ENCODE measurements at places on chromosomes 12 and 14. TPM values are rescaled to one million over a fixed set of nuclear protein-coding genes. Genes with fewer than 3 reads are reported as not detected.

- ATAC-seq: no peak
Measured at GRCh38 chr12:43516045-43516444, 36.0 kb downstream of the ADAMTS20 start.

DNA sequence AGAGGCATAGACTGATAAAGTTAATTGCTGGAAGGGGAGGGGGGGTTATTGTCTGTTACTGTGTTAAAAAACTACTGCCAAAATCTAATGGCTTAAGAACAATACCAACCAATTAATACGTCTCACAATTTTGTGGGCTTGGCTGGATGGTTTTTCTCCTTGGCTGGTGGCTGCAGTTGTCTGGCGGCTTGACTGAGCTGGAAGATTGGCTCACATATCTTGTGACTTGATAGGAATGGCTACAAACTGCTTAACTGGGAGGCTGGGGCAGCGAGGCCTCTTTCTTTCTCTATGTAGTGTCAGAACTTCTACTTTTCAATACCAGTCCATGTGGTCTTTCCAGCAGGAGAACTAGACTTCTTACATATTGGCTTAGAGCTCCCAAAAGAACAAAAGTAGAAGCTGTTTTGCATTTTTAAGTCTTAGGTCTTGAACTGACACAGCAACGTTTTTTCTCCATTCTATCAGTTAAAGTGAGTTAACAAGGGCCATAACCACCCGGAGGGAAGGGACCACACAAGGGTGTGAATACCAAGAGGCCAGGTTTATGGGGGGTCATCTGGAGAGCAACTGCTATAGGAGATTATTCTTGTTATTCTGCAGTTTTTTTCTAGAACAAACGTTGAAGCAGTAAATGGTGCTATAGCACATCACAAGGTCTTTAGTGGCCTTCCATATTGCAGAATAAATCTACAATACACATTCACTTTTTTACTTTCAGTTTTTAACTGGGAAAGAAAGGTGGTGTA is 46.9 kb downstream of the ZDHHC17 start:
- ATAC-seq: no peak

DNA sequence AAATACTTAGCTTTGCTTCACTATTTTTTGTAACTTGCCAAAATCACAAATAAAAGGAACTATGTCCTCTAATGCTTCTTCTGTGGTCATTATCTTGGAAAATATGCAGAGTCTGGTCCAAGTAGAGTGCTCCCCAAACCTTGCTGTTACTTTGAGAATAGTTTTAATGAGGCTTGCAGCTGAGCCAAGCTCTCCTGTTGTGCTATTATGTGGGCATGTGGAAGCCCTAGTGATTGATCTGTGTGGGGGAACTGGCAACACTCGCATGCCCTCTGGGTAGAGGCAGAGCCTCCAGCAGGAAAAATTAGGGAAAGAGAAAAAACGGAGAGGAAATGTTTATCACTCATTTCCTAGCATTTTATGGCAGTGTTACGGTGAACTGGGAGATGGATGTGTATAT is 473.1 kb downstream of the EGLN3 start:
- ATAC-seq: no peak

GRCh38 chr12:23895792-23896218 is 53.7 kb downstream of the SOX5 start:
- ATAC-seq: no peak

- no peak for ATAC-seq
Measured at GRCh38 chr14:44453433-44454171, 53.5 kb downstream of the FSCB start.

DNA sequence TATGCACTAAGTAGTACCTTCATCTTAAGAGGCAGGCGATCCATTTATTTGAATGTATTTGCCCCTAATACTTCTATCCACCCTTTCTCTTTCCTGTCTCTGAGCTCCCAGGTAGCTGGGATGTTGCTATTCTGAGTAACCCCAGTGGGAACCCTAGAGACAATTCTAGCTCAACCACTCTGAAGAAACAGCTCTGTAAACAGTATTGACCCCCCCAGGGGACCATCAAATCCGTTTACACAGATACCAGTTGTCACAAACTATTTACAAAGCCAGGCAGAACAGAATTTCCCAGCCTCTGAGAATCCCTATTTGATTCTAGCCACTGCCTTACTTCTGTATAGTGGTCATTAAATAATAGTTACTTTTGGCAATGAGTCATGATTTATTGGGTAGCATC is 64.9 kb downstream of the MIPOL1 start:
- no peak for ATAC-seq

- ATAC-seq: no peak
Measured at GRCh38 chr14:104366931-104367865, 212.4 kb upstream of the C14orf180 start.

- no peak for ATAC-seq
Measured at GRCh38 chr12:53728206-53728605, 954 bp upstream of the CALCOCO1 start.

- no peak for ATAC-seq
Measured at GRCh38 chr12:70798016-70798783, 122.3 kb downstream of the PTPRR start.

DNA sequence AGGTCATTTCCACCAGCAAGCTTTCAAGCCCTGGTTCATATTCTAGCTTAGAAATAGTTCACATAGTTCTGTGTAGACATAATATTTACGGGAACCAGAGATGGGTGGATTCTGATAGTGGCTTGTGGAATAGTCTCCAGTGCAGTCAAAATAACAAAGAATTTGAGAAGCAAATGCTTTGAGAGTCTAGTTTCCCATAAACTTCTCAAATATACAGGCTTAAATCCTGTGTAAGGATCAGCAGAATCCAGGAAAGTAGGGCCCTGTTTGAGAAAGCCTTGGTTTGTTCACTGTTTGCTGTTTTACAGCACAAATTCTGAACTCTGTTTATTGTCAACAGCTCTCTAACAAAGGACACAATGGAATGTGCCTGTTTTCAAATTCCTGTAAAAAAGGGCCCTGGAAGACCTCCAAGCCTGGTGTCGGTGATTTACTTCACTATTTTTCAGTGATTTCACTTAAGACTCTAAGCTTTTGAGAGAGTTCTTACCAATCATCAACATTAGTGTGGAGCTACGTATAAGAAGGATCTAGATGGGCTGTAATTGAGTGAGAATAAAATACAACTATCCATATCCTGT is 11.4 kb upstream of the FOS start:
- ATAC-seq: peak; percentile 73

GRCh38 chr12:3432176-3432742 is 58.7 kb upstream of the PRMT8 start:
- ATAC-seq: no peak

DNA sequence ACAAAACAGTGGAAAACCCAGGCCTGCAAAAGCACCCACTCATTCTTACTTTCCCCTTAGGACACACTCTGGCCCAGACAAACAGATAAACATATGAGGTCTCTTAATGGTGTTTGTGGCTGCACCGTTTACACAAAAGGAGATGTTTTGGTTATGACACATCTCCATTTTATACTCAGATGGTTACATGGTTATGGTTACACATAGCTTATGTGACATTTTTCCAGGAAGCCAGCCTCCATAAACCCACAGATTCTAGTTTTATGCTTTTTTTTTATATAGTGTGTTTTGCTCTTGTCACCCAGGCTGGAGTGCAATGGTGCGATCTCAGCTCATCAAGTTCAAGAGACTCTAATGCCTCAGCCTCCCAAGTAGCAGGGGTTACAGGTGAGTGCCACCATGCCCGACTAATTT is 3.5 kb upstream of the KLRD1 start:
- no peak for ATAC-seq

- ATAC-seq: no peak
Measured at GRCh38 chr12:104216521-104216924, 944 bp downstream of the TXNRD1 start.

DNA sequence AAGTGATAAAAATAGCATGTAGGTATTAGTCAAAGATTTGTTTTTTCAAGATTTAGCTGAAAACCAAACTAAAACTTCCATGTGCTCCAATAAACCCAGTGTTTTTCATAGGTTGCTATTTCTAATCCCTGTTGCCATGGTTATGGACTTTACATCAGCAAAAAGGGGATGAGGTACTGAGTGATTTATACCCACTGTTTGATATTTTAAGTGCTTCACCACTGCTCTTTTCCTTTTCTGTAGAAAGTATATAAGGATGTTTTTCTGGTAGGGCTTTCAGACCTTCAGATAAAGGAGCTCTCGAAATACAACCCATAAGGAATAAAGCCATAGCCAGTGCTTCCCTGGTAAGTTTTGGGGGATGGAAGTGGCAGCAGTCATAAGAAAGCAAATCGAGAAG is at the start of gene OTOGL:
Gene OTOGL, plus strand, starts transcription at position 279 of the 400 bp plus-strand sequence. CDS start 109,895 bp downstream, outside the sequence.
- ATAC-seq: no peak

- ATAC-seq: peak; percentile 47
Measured at GRCh38 chr12:90250766-90251165, 542.1 kb upstream of the ATP2B1 start.

DNA sequence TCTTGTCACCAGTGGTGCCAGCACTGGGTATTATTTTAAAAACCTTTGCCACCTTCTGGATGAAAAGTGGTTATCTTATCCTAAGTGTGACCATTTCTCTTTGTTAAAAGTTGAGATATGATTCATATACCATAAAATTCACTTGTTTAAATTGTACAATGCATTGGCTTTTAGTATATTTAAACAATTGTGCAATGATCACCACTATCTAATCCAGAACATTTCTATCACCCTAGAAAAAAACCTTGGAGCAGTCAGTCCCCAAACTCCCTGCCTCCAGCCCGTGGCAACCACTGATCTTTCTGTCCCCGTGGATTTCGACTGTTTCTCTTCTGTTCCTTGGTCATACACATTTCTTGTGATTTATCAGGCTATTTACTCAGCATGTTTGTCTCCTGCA is 28.3 kb downstream of the SH2B3 start:
- no peak for ATAC-seq

- no peak for ATAC-seq
Measured at GRCh38 chr12:5633106-5633505, 201.2 kb downstream of the NTF3 start.

- ATAC-seq: peak; percentile 79
Measured at GRCh38 chr14:52003324-52003723, 14.0 kb downstream of the RTRAF start.

- ATAC-seq: no peak
Measured at GRCh38 chr12:121102307-121102706, 30.4 kb upstream of the P2RX7 start.

- ATAC-seq: no peak
Measured at GRCh38 chr14:38311655-38312054, 55.8 kb upstream of the CLEC14A start.

DNA sequence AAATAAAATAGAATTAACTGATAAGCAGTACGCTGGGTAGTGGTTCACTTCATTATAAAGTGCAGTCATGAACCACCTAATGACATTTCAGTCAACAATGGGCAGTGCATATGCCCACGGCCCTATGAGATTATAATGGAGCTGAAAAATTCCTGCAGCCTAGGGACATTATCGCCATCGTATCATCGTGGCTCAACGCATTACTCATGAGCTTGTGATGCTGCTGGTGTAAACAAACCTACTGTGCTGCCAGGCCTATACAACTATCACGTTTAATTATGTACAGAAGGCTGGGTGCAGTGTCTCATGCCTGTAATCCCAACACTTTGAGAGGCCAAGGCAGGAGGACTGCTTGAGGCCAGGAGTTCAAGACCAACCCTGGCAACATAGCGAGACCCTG is 62.3 kb upstream of the TMEM263 start:
- ATAC-seq: no peak

DNA sequence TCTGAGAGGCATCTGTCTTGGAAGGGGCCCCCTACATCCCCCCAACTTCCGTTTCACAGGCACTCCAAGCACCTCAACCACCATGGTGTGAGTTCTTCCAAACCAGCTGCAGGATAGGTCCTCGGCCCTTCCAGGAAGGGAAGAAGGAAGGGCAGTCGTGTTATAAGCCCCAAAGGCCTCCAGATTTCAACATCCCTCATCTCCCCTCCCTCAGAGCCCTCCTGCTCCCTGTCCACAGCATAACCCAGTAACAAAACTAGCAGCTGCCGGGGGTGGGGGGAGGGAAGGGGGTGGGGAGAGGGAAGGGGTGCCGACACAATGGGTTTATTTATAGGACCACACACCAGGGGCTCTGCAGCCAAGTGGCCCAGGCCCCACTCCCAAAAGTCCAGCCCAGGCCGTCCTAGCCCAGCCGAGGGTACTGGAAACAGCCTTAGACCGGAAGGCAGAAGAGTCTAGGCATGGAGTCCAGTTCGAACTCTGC is 18.3 kb downstream of the NCKAP5L start:
- ATAC-seq: peak; percentile 45

- ATAC-seq: no peak
Measured at GRCh38 chr12:79939728-79940310, 4.9 kb upstream of the PPP1R12A start.

GRCh38 chr12:89166525-89166934 is 185.8 kb downstream of the DUSP6 start:
- no peak for ATAC-seq

GRCh38 chr12:57213763-57214397 is 2.7 kb upstream of the NXPH4 start:
- ATAC-seq: no peak

DNA sequence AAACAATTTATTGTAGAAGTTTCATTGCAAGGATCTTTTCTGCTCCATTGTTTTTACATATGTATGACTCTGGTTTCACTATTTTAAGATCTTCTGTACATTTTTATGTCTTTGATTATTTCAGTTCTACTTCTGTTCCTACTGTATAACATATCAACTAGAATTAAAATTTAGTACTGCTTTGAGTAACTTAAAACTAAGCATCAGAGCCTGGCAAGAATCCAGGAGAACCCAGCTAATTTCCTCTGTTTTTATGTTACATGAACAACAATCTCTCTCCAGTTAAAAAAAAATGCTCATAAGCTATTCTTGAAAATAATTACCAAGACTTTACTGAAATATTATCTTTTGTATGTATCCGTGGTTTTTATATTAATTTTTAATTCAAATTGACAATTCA is 370.7 kb downstream of the TMTC2 start:
- ATAC-seq: no peak

KRT75 gene
- total RNA-seq: not detected

PRMT5 gene
- total RNA-seq: 49.2 TPM

GALNT8 gene
- total RNA-seq: 0.78 TPM

C1QL4 gene
- total RNA-seq: not detected

TSPAN11 gene
- total RNA-seq: 6.1 TPM

CRACR2A gene
- total RNA-seq: 2.2 TPM

OR4E2 gene
- total RNA-seq: not detected

KERA gene
- total RNA-seq: not detected

OAS3 gene
- 3.5 TPM for total RNA-seq

GLT8D2 gene
- 20.2 TPM for total RNA-seq

MYH6 gene
- total RNA-seq: not detected

DYNC1H1 gene
- total RNA-seq: 659 TPM

Data from gastroesophageal sphincter (tissue), 4 donors.